ENCODE measurements at places on chromosomes 16 and 17.

- no peak for DNase-seq
Observed at GRCh38 chr17:34067011-34067410, 188.1 kb upstream of the CCL2 start.

DNA sequence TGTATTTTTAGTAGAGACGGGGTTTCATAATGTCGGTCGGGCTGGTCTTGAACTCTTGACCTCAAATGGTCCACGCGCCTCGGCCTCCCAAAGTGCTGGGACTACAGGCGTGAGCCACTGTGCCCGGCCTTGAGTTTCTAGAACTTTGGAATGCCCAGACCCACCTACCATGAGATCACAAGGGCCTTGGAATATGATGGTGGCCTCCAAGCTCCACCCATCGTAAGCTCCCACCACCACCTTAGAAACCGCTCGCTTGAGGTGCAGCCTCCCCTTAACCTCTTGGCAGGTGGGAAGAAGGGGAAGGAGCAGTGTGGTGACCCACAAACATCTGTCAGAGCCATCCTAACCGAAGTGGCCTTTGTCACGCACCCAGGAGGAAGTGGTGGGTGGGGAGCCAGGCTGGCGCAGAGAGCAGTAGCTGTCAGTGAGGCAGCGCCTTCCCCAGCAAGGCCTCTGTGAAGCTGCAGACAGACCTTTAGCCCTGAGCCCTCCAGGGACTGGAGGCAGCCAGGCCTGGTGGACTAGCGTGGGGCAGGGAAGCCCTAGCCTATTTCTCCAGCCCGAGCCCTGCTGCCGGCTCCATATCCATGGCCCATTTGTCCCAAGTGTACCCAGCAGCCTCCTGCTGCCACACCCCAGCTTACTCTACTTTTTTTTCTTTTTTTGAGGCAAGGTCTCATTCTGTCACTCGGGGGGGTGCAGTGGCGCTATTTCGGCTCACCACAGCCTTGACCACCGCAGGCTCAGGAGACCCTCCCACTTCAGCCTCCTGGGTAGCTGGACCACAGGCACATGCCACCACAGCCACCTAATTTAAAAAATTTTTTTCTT, 13.1 kb upstream of the SEPHS2 start:
- peak; percentile 97 for DNase-seq

- DNase-seq = no peak
Observed at GRCh38 chr17:74734256-74734655, 2.8 kb upstream of the RAB37 start.

DNA sequence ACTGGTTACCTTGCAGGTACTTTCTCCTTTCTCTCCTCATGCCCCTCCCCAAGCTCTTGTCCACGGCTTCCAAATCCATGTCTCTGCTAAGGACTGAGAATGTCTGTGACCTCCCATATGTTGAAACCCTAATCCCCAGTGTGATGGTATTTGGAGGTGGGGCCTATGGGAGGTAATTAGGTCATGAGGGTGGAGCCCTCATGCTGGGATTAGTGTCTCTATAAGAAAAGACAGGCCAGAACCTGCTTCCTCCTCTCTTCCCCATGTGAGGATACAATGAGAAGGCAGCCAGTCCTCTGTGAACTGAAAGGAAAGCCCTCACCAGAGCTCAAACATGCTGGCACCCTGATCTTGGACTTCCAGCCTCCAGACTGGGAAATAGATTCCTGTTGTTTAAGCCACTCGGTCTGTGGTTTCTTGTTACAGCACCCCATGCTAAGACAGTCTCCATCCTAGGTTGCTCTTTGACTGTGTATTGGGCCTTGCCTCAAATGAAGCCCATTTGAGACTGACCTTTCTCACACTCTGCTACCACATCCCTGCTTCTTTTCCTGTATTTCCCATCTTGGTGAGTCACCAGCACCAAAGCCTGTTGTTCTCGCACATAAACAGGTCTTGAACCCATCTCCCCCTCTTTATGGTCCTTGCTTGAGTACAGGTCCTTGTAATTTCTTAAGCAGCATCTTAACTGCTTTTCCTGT, 135.0 kb downstream of the CDK5R1 start:
- DNase-seq = no peak

DNA sequence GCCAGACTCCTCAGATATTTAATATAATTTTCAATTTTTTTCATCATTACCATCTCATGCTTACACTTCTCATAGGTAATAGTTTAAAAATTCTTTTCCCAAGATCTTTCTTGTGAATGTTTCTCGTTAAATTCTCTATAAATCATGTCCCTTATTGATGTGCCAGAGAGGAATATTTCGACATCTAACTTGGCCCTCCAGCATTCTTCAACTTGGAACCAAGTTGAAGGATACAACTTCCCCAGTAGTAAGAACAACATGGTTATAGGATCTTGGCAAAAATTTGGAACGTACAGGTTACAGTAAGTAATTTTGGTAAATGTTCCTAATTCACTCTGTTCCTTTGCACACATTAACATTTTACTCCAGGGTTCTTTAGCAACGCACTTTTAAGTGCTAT, 731.8 kb downstream of the CDH11 start:
- no peak for DNase-seq

GRCh38 chr16:69931631-69932030, 19.5 kb upstream of the CLEC18A start:
- no peak for DNase-seq

GRCh38 chr17:9313346-9313745, 262.3 kb downstream of the STX8 start:
- DNase-seq = no peak

- DNase-seq = no peak
Observed at GRCh38 chr17:39568702-39569101, 39.0 kb downstream of the NEUROD2 start.

DNA sequence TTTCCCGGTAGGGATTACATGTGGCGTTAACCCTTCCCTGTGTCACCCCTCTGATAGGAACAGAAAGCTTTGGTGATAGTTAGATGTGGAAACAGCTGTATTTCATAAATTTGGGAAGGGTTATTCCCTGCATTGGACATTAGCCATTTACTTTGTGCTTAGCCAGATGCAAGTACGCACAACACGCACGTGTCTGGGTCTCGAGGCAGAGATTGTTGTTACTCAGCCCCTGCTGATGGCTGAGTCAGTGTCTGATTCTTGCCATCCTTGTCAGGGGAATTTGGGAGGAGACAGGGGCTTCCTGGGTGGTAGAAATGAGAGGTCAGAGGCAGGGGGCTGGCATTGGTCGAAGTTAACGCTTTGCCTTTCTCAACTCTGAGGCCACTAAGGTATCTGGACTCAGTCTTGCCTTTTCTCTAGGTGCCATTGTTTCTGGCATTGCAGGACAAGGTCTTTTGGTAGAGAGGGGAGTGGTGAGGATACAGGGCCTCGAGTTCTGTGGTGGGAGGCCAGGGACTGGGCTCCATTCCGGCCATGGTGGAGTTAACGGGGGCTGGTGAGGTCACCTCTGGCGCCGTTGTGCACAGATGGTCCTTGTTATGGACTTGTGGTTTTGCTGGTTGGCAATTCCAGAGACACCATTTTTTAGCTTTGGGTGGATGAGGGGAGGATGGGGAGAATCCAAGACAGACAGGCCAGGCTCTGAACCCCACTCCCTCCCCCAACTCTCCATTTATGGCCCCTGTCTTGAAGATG, 8.2 kb downstream of the MMP2 start:
- no peak for DNase-seq

DNA sequence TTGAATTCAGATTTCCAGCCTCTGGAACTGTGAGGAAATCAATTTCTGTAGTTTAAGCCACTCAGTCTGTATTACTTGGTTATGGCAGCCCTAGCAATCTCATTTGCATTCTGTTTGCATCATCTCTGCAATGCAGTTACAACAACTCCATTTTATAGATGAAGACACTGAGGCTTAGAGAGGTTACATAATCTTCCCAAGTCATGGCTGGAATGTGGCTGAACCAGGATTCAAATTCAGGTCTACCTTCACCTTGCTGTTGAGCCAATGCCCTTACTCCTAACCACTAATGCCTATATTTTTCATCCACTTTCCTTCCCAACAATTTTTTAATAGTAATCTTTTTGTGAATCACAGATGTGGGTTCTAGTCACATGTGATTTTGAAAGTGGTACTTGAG, 469.8 kb upstream of the CCL2 start:
- no peak for DNase-seq

GRCh38 chr17:68740555-68741447, 139.6 kb upstream of the FAM20A start:
- no peak for DNase-seq

- DNase-seq = no peak
Observed at GRCh38 chr17:76528528-76529223, 8.8 kb downstream of the CYGB start.

DNA sequence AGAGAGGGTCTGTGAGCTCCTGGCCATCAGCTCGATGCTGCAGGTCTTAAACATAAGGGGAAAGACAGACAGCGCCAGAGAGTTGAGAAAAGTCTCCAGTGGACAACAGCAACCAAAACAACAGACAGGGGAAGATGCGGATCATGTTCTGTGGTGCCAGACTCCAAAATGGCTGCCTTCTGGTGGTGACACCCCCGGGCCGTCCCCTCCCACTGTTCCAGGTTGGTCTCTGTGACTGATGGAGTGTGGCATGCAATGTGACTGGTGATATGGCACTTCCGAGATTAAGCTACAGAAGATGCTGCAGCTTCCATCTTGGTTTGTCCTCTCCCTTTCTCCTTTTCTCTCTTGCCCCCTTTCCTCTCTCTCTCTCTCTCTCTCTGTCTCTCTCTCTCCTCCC, 40.4 kb upstream of the RBFOX3 start:
- no peak for DNase-seq

- DNase-seq = peak; percentile 77
Observed at GRCh38 chr17:14427900-14428647, 127.2 kb downstream of the HS3ST3B1 start.

DNA sequence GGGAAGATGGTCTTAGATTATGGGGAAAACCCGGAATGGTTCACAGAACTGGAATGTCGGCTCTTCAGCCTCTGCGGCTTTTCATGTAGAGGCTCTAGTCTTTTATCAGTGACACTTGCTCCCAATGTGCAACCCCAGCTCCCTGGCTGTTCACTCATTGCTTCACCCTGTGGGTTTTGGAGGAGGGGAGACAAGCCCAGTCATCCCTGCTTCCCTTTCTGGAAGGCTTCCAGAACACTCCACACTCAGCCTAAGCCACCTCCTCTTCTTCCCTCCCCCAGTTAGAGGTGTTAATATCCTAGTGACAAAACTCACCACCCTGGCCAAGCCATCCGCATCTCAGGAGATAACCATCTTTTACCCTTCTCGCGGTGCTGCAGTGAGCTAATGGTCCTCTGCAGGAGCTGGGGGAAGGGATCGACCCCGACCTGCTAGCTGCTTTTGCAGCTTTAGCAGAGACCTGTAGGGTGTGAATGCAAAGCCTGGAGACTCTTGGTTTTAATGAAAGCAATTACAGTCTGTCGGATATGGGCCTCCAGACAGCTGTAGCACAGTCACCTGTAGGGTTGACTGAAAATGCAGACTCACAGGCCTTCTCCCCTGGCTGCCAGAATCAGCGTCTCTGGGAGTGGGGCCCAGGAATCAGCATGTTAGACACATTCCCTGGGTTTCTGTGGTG, 24.3 kb upstream of the LASP1NB start:
- peak; percentile 59 for DNase-seq

DNA sequence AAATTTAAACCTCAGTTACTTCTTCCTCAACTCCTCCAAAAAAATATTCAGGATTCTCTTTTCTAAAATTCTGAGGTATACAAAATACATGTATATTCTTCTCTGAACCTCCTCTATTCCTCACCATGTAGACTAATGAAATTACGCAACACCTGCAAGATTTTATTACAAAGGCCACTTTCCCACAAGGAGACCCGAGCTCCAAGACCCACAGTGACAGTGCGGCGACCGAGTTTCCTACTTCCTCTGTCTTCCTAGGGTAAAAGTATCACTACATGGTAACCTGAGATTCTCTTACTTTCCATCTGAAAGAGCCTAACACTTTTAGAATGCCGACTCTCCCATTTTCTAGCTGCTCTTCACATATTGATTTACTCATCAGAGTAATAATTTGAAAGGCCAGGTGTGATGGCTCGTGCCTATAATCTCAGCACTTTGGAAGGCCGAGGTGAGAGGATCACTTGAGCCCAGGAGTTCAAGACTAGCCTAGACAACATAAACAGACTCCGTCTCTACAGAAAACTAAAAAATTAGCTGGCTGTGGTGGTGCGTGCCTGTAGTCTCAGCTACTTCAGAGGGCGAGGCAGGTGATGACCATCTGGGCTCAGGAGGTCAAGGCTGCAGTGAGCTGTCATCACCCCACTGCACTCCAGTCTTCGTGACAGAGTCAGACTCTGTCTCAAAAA, 35.7 kb downstream of the CYTH1 start:
- no peak for DNase-seq

GRCh38 chr17:8420041-8420934, 15.4 kb upstream of the NDEL1 start:
- no peak for DNase-seq

DNA sequence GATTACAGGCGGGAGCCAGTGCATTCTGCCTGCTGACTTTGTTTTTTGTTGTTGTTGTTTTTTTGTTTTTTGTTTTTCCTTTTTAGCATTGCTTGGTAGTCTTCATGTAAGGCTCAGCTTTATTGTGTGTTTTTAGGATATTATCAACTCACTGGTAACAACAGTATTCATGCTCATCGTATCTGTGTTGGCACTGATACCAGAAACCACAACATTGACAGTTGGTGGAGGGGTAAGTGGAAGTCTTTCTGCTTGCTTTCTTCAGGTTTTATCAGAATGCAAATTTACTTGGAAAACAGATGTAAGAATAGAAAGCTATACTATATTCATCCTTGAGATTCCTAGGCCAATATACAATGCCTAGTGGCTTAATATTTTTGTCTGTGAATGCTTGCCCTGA, 3.3 kb upstream of the CMTM1 start:
- DNase-seq = no peak

DNA sequence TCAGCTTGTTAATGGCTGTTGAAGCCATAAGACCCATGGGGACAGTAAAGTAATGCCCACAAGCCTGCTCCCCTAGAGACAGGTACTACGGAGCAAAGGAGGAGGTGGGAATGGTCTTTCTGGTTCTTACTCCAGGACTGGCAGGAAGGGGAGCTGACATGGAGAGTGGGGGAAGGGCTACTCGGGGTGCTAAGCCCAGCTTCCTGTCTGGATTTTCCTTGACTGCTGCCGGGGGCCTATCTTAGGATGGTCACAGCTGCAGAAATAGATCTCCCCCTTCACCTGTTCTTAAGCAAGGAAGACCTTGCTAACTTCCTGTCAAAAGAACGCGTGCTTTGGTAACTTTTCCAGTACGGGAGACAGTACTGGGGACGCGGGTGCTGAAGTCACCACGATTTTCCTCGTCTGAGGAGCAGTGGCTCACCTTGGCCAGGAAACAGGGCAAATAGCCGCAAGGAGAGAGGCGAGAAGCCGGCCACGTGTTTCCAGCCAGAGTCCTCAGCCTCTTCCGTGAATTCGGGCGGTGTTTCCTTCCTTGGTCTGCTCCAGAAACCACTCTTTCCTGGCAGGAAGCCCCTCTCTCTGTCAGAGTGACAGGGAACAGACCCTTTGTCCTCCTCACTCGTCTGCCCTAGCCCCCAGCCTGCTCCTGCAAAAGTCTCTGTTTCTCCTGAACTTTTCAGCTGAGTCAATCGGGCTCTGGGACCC, 656 bp upstream of the PRR29 start:
- DNase-seq = no peak

- DNase-seq = no peak
Observed at GRCh38 chr17:41535764-41536481, 7.8 kb upstream of the KRT19 start.

- DNase-seq = no peak
Observed at GRCh38 chr17:1412185-1413110, 12.4 kb upstream of the YWHAE start.
